ENCODE measurements at places on chromosomes 13 and 19.

DNA sequence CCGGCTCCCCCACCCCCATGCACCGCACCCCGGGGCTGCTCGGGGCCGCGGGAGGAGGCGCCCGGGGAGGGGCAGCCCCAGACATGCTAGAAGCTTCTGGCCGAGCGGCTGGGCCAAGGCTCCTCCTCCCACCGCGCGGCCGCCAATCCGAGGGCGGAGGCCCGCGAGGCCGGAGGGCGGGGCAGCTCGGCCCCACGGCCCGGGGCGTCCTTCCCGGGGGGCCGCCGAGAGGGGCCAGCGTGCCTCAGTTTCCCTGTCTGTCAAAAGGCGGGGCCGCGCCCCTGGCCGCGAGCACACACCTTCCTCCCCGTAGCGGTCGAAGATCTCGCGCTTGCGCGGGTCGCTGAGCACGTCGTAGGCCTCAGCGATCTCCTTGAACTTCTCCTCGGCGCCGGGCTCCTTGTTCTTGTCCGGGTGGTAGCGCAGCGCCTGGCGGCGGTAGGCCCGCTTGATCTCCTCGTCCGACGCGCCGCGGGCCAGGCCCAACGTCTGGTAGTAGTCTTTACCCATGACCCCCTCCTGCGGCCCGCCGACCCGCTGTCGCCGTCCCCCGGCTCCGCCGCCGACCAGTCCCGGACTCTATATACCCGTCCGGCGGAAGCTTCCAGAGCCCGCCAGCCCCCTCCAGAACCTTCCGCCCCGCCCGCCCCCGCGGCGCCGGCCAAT, at the start of gene DNAJB1:
TSS of gene DNAJB1 (minus strand) at position 558 of the 666 bp plus-strand sequence. CDS start at position 510, 48 bp downstream.
- peak; percentile 76 for DNase-seq

DNA sequence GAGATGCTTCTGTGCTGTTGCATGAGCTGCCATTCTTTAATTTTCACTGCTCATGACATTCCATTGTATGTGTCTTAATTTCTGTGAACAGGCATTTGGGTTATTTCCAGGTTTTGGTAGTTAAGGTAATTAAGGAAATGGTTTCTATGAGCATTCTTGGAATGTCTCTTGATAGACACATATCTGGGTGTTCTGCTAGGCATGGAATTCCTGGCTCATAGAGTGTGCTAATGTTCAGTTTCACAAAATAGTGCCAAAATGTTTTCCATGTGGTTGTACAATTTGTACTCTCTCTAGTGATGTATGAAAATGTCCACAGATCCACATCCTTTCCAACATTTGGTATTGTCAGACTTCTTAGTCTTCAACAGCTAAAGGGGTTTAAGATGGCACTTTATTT, 680.9 kb upstream of the SGCG start:
- DNase-seq, result no peak

GRCh38 chr19:46391296-46392251, 21.8 kb downstream of the CCDC8 start:
- DNase-seq, result no peak

DNA sequence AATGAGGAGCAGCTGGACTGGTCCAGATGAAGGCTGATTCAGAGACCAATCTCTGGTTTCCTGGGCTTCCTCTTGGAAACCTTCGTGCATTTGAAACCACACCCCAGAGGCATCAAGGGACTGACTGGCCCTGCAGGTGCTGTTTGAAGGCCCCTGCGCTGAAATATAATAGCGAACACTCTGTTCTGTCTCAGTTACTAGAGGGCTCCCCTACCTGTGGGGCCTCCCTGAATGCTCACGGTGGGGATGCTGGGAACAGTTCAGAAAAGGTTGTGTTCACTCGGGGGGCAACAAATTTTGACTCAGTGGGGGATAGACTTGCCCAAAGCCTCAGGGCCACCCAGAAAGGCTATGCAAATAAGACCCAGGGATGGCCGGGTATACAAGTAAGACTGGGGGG, 6.4 kb downstream of the CCDC8 start:
- no peak for DNase-seq

DNA sequence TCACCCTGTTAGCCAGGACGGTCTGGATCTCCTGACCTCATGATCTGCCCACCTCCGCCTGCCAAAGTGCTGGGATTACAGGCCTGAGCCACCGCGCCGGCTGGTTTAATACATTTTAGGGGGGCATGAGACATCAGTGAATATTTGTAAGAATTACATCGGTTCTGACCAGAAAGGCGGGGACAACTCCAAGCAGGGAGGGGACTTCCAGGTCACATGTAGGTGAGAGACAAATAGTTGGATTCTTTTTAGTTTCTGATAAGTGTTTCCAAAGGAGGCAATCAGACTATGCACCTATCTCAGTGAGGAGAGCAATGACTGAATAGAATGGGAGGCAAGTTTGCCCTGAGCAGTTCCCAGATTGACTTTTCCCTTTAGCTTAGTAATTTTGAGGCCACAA, 3.7 kb upstream of the ZNF552 start:
- no peak for DNase-seq

GRCh38 chr13:99087954-99088491, 110.2 kb upstream of the DOCK9 start:
- DNase-seq, result no peak

DNA sequence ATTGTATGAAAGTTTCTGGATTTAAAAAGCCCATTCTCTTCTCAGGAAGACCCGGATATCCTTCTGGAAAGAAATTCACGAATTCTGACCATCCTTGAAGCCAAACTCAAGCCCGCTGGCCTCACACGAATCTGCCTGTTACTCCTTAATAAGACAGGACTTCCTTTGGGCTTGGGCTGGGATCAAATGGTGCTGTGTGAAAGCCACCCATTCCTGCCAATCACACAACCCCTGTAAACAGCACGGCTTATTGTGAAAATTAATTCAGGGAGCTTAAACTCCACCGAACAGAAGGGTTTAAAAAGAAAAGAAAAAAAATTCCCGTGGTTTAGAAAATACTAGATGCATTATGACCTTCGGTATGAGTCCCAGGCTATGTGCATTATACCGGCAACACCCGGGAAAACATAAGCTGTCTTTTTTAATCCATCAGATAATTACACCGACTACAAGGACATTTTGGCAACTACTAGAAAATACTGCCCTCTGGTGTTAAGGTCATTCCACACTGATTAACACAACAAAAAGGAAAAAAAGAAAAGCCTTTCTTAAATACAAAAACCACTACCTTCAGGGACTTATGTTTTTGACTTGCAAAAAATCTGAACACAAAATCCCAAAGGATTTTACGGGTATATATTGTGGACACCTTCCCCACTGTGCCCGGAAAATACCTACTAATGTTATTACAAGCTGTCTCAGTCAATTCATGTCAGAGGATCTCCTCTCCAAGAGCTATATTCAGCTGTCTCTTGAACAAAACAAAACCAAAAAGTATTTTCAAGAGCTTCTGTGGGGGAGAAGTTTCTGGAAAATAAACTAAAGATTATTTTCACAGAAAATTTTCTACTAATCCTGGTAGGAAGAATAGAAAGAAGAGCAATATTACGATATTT, 76.0 kb upstream of the LSM14A start:
- DNase-seq, result no peak

- DNase-seq, result no peak
Measured at GRCh38 chr13:22141716-22142115, 470.8 kb downstream of the FGF9 start.

DNA sequence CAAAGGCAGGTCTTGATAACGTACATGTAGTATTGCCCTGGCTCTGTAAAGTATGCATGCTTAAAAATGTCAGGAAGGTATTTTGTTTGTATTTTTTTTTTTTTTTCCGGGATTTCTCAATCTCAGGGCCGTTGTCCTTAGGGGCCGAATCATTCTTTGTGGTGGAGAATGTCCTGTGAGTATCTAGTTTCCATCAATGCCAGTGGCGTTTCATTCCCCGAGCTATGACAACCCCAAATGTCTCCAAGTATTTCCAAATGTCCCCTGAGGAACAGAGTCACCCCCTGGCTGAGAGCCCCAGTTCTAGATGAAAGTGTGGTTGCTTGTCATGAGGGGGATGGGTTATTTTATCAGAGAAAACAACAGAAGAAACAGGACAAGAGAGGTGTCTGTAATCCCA, 68.7 kb downstream of the ACSBG2 start:
- no peak for DNase-seq

GRCh38 chr19:29712744-29713516, 2.1 kb downstream of the C19orf12 start:
- no peak for DNase-seq

DNA sequence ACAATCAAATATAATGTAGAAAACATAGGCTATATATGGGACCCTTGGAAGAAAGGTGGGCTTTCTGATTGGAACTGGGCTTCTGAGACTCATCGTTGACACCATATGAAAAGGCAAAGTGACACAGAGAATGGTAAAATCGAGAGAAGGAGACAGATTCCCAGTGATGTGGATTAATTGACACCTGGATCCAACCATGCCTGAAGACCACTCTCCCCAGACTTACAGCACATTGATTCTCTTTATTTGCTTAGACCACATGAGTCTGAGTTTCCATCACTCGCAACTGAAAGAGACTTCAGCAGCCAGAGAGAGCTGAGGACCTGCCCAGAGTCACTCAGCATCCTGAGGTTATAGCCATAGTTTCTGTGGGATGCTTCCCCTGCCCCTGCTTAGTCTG, 6.0 kb downstream of the CYP4F11 start:
- no peak for DNase-seq
